ENCODE measurements at places on chromosomes 16 and 17. TPM values are rescaled to one million over a fixed set of nuclear protein-coding genes. Genes with fewer than 3 reads are reported as not detected.

DNA sequence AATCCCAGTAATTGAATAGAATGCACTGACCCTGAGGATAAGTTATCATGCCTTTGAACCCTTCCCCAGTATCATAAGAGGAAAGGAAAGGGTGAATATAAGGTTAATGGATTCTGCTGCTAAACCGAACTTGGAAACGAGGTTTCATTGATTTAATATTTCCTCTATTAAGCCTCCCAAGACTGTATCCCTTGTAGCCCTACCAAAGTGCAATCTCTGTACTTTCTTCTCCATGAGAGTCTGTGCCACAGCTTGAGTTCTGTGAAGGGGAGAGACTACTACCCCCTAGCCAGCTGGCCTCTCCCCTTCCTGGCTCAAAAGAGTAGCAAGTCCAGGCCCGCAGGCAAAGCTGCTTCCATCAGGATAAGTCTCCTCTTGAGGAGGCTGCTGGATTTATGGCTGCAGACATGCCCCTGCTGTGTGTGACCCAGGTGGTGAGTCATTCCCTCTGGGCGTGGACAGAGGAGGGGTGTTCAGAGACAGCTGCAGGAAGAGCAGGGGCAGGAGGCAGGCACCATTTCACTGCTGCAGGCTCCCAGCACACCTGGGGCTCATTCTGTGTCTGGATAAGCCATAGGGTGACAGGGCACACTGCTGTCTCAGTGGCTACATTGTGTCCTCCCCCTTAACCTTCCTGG, 58.4 kb downstream of the TOM1L2 start:
- no peaks in the 10 kb centered on the region for H3K27me3 ChIP-seq
- no peak overlapping the region for H3K4me3 ChIP-seq
- H3K36me3 ChIP-seq, result no peaks in the 10 kb centered on the region
- H3K4me1 ChIP-seq, result peaks cover 40% of the 10 kb centered on the region
- no peak for DNase-seq

GRCh38 chr17:45256114-45256966, 5.6 kb downstream of the SPATA32 start:
- no peaks in the 10 kb centered on the region for H3K36me3 ChIP-seq
- no peak overlapping the region for H3K4me3 ChIP-seq
- no peak for DNase-seq
- no peaks in the 10 kb centered on the region for H3K27me3 ChIP-seq
- H3K4me1 ChIP-seq, result peaks cover 3% of the 10 kb centered on the region

- H3K4me1 ChIP-seq, result peaks cover 40% of the 10 kb centered on the region
- DNase-seq, result no peak
- H3K27ac ChIP-seq, result no peak overlapping the region
These were observed 21.8 kb downstream of the YPEL2 start for GRCh38 chr17:59353106-59353854.

DNA sequence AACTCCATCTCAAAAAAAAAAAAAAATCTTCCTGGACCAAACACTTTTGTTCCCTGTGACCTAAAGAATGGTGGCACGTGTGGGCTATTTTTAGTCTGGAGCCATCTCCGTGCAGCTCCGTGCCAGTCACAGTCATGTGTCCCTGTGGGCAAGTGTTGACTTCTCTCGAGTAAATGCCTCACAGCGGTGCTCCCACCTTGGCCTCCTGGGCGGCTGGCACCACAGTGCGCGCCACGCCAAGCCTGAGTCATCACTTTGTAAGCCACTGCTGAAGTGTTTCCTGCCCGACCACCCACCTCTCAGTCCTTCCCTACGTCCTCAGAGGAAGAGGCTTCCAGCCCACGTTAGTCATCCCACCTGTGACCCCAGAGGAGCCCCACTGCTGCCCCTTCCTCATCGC, 10.9 kb upstream of the HEXD start:
- H3K4me3 ChIP-seq, result no peak overlapping the region
- no peak overlapping the region for H3K27ac ChIP-seq
- H3K4me1 ChIP-seq, result no peaks in the 10 kb centered on the region
- no peak for DNase-seq

GRCh38 chr16:62019851-62020250, 16.4 kb downstream of the CDH8 start:
- no peaks in the 10 kb centered on the region for H3K36me3 ChIP-seq
- H3K27me3 ChIP-seq, result no peaks in the 10 kb centered on the region
- no peak overlapping the region for H3K4me3 ChIP-seq
- H3K27ac ChIP-seq, result no peak overlapping the region
- no peaks in the 10 kb centered on the region for H3K4me1 ChIP-seq

DNA sequence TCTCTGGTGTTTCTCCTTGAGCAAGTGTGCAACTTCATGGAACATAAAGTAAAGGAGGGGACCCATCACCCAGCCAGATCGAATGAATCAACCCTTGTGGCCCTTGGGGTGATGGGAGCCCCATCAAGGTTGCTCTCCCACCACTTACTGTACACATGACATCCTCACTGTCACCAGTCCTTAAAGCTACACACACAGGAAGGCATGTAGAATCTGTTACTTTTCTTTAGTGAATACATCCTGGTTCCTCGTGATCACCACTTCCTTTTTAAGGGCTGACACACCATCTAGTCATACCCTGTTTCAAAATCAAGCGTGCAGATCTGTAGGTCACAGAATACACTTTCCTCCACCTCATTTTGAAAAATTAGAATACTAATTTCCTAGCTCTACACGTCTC, 22.6 kb upstream of the MPHOSPH6 start:
- DNase-seq, result no peak
- no peaks in the 10 kb centered on the region for H3K4me1 ChIP-seq
- no peaks in the 10 kb centered on the region for H3K27me3 ChIP-seq

GRCh38 chr16:57137043-57137442, 44.7 kb downstream of the CPNE2 start:
- no peaks in the 10 kb centered on the region for H3K27me3 ChIP-seq
- no peak overlapping the region for H3K27ac ChIP-seq
- DNase-seq, result no peak
- H3K4me1 ChIP-seq, result peaks cover 17% of the 10 kb centered on the region
- no peak overlapping the region for H3K4me3 ChIP-seq
- H3K36me3 ChIP-seq, result no peaks in the 10 kb centered on the region

GRCh38 chr16:3946604-3947180, 66.2 kb upstream of the CREBBP start:
- no peak overlapping the region for H3K4me3 ChIP-seq
- no peak for DNase-seq
- no peak overlapping the region for H3K27ac ChIP-seq
- H3K27me3 ChIP-seq, result no peaks in the 10 kb centered on the region
- H3K4me1 ChIP-seq, result peaks cover 19% of the 10 kb centered on the region

Gene KRTAP1-5
- not detected for total RNA-seq

DNA sequence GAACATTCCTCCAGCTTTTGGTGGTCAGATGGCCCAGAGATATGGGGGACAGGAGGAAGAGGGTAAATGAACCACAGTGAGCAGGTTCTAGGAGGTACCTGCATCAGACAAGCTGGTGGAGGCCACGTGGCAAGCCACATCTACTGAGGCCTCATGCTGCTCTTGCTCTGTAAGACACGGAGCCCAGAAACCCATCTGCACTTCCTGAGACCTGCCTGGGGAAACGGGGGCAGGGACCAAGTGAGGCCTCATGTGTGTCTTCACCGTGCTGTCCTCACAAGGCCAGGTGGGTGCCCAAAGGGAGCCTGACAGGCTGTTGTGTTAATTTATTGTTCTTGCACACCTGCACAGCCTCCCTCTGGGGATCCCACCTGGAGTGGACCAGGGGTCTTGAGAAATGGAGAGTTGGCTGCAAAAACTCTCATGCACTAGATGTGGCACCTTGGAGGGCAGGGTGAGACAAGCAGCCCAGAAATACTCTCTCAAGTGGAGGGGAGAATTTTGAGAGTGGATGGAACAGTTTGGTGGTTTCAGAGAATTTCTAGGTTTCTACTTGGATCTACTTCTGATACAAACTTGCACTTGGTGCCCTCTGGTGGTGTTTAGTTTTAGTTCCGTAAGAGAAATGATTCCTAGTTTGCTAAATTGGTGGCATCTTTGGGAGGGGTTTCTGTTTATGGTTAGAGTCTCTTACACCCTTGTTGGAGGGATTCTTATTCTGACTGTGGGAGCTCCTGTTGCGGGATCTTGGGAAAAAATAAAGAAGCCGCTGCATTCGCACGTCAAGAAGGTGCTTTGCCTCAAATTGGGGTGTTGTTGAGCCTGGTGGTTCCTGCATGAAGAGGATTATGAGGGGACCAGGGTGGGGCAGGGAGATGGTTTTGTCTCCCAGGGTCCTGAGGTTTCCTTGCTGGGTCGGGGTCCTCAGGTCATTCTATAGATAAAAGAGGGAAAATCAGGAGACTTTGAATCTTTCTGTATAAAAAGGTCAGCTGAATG, 47.5 kb downstream of the SLC6A2 start:
- no peak for DNase-seq
- H3K36me3 ChIP-seq, result no peaks in the 10 kb centered on the region
- H3K4me3 ChIP-seq, result no peak overlapping the region
- H3K27ac ChIP-seq, result no peak overlapping the region
- H3K4me1 ChIP-seq, result no peaks in the 10 kb centered on the region

GRCh38 chr16:24810951-24811843, 34.6 kb upstream of the SLC5A11 start:
- H3K27me3 ChIP-seq, result no peaks in the 10 kb centered on the region
- H3K36me3 ChIP-seq, result peaks cover 14% of the 10 kb centered on the region
- H3K27ac ChIP-seq, result peak overlapping the region; percentile 16
- no peaks in the 10 kb centered on the region for H3K4me1 ChIP-seq
- DNase-seq, result no peak
- no peak overlapping the region for H3K4me3 ChIP-seq

Gene SLFN12
- total RNA-seq, result 5.9 TPM

Gene PRSS36
- 1.2 TPM for total RNA-seq

DNA sequence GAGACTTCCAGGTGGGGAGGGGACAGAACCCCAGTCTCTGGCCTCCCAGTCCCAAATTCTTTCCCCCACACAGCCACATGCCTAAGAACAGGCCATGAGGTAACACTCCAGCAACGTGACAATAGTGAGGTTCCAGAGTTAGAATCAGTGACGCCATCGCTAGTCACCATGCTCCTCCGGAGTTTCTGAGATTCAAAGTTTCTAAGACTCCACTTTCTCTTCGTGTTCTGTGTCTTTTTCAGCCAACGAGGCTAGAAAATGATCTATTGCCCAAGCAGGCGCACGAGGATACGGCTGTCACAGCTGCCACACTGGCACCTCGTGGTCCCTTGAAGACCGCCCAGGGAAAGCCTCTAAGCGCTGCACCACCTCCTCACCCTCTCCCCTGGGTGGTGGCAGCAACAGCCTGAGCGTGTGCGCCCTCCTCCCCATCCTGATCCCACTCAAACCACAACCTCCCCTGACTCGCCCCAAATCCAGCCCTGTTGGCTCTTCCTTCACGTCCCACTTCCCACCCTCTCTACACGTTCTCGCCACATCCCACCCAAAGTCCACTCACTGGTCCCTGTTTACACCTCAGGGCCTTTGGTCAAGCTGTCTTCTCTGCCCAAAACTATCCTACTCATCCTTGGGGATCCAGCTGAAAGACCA, 1.0 kb downstream of the MCRIP1 start:
- no peak for DNase-seq
- no peaks in the 10 kb centered on the region for H3K27me3 ChIP-seq
- H3K27ac ChIP-seq, result peak overlapping the region; percentile 80
- H3K4me1 ChIP-seq, result peaks cover 56% of the 10 kb centered on the region
- H3K4me3 ChIP-seq, result peak overlapping the region; percentile 90
- no peaks in the 10 kb centered on the region for H3K36me3 ChIP-seq

- no peaks in the 10 kb centered on the region for H3K27me3 ChIP-seq
- H3K4me3 ChIP-seq, result peak overlapping the region; percentile 51
- H3K27ac ChIP-seq, result peak overlapping the region; percentile 79
- H3K36me3 ChIP-seq, result peaks cover 7% of the 10 kb centered on the region
These were observed 13.3 kb downstream of the MIS12 start for GRCh38 chr17:5499476-5500231.

GRCh38 chr16:69885722-69886121, 65.4 kb upstream of the CLEC18A start:
- H3K27ac ChIP-seq, result no peak overlapping the region
- H3K27me3 ChIP-seq, result no peaks in the 10 kb centered on the region
- no peak overlapping the region for H3K4me3 ChIP-seq
- DNase-seq, result no peak

GRCh38 chr17:77826132-77826873, 132.2 kb upstream of the TNRC6C start:
- DNase-seq, result no peak
- H3K27ac ChIP-seq, result no peak overlapping the region
- H3K27me3 ChIP-seq, result no peaks in the 10 kb centered on the region
- peaks cover 38% of the 10 kb centered on the region for H3K4me1 ChIP-seq
- H3K4me3 ChIP-seq, result no peak overlapping the region

Gene C17orf78
- total RNA-seq, result not detected

DNA sequence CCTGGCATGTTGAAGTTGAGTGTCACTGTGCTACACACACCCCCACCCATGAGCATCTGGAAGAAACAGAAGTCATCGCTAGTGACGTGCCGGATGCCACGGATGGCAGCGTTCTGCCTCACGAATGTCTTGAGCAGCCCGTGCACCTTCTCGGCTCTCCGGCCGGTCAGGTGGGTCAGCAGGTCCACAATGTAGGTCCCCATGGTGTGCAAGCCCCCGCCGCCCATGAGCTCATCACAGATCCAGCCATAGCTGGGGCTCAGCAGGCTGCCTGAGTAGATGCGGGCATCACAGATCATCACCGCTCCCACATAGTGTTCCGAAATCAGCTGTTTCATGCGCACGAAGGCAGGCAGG, 8.9 kb downstream of the C16orf86 start:
- peaks cover 8% of the 10 kb centered on the region for H3K36me3 ChIP-seq
- no peak overlapping the region for H3K27ac ChIP-seq
- DNase-seq, result no peak
- no peak overlapping the region for H3K4me3 ChIP-seq
- H3K27me3 ChIP-seq, result no peaks in the 10 kb centered on the region

- H3K4me3 ChIP-seq, result peak overlapping the region; percentile 87
- no peak for DNase-seq
- H3K27me3 ChIP-seq, result no peaks in the 10 kb centered on the region
- H3K4me1 ChIP-seq, result peaks cover 34% of the 10 kb centered on the region
These were observed 946 bp upstream of the TMEM256 start for GRCh38 chr17:7404737-7405349.

GRCh38 chr17:67514998-67515397, 137.9 kb downstream of the PITPNC1 start:
- no peaks in the 10 kb centered on the region for H3K27me3 ChIP-seq
- no peaks in the 10 kb centered on the region for H3K36me3 ChIP-seq
- DNase-seq, result no peak

Gene CA4
- not detected for total RNA-seq
